ENCODE measurements at places on chromosomes 7 and 10.
A peak's percentile ranks its signal among the peaks of the same experiment; 100 is the strongest.

DNA sequence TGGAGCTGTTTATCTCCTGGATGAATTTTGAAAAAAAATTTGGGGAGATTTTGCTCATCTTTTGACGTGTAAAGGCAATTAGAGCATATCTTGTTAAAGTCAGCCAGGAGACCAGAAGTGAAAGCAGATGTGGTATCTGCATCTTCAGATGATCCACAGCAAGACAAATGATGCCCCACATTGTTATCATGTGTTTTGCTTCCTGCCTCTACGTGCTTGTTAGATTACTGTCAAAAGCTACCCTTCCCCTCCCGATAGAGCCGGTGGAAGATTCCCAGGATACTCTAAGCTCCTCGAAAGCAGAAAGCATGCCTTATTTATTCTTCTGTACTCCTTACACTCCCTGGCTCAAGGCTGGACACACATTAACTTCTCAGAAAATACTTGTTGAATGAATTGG lies 12.9 kb downstream of the COL17A1 start:
- DNase-seq = no peak

DNA sequence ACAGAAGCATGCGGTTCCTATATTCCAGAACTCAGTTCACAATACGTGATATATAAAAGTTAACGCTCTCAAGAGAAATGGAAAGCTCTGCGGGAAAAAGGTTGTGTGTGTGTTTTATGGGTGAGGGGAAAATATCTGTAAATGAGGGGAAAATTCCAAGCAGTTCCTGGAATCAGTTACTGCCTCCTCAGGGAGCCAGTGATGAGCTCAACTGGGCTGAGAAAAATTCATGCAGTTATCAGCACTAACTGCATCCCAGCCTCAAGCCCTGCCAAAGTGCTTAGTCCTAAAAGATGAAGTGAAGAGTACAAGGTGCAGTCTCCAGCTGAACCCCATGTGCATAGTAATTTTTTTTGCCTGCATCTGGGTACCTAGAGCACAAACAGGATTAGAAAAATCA lies 191.9 kb downstream of the CDK14 start:
- DNase-seq = peak; percentile 78

DNA sequence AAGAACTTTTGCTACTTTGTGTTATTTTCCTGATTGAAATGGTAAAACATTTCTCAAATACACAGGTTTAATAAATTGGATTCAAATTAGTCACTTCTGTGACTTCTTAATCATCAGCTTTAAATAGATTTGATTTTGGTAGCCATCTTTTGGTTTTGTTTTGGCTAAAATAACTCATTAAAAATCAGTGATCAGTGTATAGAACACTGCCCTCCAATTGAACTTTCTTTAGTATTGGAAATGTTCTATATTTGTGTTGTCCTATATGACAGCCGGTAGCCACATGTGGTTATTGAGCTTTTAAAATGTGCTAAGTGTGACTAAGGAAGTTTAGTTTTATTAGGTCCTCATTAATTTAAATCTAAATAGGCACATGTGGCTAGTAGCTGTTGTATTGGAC lies 50.4 kb downstream of the GLCCI1 start:
- DNase-seq = no peak

GRCh38 chr7:30172451-30172850 lies 37.7 kb downstream of the MTURN start:
- DNase-seq = no peak

DNA sequence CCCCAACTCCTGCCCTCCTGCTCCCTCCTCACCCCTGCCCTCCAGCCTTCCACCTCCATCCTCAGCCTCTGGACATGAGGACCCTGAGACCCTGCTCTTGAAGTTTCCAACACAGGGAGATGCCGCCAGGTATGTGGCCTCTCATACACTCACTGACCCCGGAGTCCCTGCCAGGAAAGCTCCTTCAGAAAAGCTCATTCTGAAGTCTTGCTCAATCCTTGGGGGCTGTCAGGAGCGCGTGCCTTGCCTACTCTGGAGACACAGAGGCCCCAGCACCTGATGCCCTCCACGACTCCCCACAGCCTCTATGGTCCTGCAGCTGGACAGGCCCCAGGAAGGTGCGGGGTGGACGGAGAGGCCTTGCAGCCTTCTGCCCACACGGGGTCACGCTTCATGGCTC lies 11.0 kb downstream of the NUDT1 start:
- no peak for DNase-seq

DNA sequence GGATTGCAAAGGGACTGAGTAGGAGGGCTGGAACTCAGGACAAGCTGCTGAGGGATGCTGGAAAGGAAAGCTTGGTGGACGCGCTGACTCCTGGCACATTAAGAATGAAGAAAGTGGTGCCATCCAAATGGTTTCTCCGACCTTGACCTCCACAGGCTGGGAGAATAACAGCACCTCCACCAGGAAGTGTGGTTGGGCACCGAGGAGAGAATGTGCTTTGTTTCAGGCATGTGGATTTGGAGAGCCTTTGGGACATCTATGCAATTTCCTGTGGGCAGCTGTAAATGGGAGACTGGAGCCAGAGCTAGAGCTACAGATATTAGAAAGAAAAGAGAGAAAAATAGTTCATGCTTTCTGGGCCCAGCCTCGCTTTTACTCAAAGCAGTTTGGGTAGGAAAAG lies 29.8 kb upstream of the HABP2 start:
- no peak for DNase-seq

- no peak for DNase-seq
Observed at GRCh38 chr7:135224027-135224426, 9.6 kb upstream of the STRA8 start.

DNA sequence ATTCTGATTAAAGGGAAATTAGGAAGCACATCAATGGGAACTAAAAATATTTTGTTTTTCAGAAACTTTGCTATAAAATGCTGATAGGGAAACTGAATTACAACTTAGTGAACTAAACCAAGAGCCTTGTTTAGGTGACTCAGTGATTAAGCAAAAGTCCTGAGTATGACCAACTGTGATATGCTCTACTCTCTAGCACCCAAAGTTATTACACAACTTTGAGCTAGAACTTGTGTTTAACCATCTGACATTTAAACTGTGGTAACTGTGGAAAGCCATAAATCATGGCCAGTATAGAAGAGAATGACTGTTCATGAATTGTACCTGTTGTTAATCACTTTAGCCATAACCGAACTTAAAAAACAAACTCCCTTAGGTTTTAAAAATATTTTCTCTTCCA lies 127.4 kb downstream of the ZNF365 start:
- no peak for DNase-seq

DNA sequence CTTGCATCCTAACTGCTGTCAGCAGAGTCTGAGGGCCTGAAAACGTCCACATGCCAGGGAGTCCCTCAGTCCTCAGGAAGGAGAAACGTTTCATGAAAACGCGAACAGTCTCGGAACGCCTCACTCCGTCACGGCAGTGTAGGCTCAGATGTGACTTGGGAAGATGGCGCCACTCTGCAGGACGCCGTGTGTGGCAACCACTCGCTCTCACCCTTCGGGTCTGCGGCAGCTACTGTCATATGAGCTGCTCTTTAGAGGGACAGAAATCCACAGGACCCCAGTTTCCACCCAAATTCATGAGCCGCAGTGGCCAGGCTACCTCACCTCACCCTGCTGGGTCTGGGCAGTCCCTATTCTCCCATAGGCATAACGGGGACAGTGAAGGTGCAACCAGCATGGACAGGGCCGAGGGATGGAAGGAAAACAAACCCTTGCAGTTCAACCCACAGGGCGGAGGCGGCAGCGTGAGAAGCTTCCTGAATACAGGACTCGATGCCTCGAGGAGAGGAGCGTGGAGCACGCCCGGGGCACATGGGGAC lies 438.3 kb downstream of the DNAJB6 start:
- no peak for DNase-seq

DNA sequence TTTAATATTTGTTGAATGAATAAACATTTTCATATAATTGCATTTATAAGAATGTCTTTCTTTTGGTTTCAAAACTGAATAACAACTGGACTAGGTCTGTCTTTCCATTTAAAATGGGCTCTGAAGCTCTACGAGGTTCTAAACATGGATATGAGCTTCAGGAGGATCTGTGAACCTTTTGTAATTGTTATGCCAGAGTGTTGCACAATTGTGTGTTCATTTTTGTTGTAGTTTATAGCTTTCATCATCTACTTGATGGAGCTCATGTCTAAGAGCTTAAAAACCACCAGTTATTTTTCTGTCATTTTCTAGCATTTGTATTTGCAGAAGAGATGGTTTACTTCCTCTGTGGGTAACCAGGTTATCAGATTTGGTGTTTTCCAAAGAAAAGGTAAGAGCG lies 265.7 kb upstream of the NPY start:
- no peak for DNase-seq

DNA sequence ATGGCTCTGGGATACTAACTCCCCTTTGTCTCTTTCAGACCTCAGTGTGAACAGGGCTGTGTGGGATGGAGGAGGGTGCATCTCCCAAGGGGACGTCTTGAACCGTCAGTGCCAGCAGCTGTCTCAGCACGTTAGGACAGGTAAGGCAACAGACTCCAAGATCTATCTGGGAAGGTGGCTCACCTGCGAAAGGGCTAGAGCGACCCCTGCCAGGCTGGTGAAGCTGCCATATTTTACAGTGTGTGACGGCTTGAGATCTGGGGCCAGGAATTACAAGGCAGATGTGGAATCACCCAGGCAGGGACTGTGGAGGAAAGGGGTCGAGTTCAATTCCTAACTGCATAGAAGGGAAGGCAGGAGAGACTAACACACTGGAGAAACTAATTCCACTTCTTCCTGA lies 11.2 kb downstream of the MUC17 start:
- no peak for DNase-seq

GRCh38 chr10:66999762-67000545 lies 74.1 kb downstream of the LRRTM3 start:
- DNase-seq = no peak

GRCh38 chr7:54811846-54812254 lies 52.8 kb upstream of the SEC61G start:
- peak; percentile 21 for DNase-seq

GRCh38 chr7:124839687-124840086 lies 74.1 kb upstream of the GPR37 start:
- no peak for DNase-seq

GRCh38 chr10:29204070-29204800 lies 84.6 kb upstream of the LYZL1 start:
- DNase-seq = peak; percentile 87

GRCh38 chr7:130648580-130648979 lies 20.0 kb downstream of the COPG2 start:
- no peak for DNase-seq

DNA sequence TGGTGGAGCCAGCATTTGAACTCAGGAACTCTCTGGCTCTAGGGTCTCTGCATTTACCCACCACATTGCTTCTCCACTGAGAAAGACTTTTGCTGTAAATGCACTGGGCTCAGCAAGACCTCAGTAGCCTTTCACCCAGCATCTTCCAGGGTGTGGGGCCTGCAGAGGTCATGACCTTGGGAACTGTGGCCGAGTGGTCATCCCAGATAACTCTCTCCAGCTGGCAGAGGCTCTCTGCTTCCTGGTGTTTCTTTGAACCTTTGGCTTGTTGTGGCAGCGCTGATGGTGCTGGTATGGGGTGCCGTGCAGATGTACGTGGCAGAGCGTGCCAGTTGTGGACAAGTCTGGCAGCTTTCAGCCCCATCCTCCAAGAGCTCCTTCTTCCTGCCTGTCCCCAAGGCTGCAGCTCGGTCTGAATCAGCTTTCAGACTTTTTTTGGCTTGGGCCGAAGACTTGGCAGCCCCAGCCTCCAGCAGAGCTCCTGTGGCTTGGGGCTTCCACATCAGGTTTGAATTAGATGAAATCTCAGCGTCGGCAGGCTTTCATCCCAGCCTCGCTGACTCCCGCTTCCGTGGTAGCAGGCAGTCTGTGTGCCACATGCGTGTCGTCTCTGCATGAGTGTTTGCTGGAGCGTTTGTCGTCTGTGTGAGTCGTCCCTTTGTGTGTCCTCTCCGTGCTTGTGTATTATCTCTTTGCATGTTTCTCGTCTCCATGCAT lies 21.5 kb downstream of the ADAMTS14 start:
- peak; percentile 88 for DNase-seq

- no peak for DNase-seq
Observed at GRCh38 chr7:101725921-101726320, 91.5 kb upstream of the CUX1 start.

- no peak for DNase-seq
Observed at GRCh38 chr7:2602406-2603043, 29.3 kb upstream of the TTYH3 start.

DNA sequence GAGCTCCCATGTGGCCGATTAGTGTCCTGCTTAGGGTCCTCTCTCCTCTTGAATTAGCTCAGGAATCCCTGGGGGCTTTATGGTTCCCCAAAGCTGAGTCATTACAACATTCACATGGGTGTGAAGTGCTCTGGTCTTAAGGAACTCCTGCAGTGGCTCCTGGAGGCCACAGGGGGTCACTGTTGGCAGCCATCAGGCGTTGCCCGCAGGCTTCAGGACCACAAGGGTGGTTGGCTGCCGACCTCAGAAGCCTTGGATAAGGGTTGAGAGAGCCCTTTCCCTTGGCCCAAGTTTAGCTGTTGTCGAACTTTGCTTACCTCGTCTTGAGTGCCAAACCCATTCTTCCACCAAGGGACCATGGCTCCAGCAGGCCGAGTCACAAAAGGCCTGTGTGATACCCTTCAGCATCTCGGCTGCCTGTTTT lies 61.7 kb downstream of the SH2D4B start:
- DNase-seq = no peak

GRCh38 chr7:34067005-34067778 lies 161.9 kb downstream of the BMPER start:
- DNase-seq = no peak

DNA sequence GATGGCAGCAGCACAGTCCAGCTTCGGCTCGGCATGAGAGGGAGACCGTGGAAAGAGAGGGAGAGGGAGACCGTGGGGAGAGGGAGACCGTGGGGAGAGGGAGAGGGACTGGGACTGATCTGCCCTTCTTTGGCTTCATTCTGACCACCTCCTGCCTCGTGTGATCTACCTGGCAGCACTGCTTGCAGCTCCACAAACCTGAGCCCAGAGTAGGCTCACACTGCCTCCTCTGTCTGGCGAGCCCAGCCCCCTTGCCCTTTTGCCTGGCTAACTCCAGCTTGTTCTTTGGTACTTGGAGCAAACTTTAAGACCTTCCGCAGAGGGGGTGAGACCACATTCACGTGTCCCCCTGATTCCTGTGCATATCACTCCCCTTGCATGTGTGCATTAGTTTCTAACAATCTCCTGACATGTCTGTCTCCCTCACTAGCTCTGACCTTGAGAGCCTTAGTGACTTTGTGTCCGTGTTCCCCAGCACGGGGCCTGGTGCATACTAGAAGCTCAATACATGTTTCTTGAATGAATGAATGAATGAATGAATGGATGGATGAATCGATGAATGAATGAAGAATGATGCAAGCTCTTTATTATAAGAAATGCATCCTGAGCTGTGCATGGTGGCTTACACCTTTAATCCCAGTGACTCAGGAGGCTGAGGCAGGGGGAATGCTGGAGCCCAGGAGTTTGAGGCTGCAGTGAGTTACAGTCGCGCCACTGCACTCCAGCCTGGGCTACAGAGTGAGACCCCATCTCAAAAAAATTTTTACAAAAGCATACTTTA lies 31.2 kb downstream of the UBTD1 start:
- DNase-seq = no peak
